ENCODE measurements at places on chromosomes 4 and X.

DNA sequence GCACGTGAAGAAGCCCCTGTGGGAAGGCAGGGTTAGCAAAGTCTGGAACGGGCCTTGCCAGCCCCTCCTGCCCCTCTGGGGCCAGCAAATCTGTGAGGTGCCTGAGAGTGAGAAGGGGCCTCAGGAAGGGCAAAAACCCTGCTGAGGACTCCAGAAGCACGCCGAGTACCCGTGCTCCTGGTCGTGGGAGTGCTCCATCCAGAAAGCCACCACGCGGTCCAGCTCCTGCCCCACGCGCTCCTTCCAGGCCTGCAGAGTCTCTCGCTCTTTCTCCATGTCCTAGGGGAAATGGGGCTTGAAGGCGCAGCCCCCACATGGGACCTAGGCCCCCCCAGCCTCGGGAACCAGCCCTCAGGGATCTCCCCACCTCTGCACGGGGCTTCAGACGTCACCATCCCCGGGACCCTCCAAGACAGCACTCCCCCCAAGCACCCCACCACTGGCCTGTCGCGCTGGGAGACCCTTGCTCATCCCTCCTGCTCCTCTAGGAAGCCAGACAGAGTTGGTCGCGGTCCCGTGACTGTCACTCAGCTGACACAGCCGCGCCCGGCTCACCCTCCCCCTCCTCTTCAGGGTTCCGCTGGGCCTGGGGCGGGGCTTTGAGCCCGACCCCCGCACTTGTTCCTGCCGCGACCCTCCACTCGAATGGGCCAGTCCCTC is at the start of gene RENBP:
TSS of gene RENBP (minus strand) at position 504 of the 660 bp plus-strand sequence. CDS start at position 471, 33 bp downstream.
- no peak for DNase-seq

GRCh38 chrX:74363914-74364313 is 57.4 kb upstream of the SLC16A2 start:
- no peak for DNase-seq

- no peak for DNase-seq
Measured at GRCh38 chrX:53447441-53447840, 13.3 kb upstream of the HSD17B10 start.

GRCh38 chrX:13179100-13179499 is 134.7 kb upstream of the FAM9C start:
- DNase-seq: no peak

DNA sequence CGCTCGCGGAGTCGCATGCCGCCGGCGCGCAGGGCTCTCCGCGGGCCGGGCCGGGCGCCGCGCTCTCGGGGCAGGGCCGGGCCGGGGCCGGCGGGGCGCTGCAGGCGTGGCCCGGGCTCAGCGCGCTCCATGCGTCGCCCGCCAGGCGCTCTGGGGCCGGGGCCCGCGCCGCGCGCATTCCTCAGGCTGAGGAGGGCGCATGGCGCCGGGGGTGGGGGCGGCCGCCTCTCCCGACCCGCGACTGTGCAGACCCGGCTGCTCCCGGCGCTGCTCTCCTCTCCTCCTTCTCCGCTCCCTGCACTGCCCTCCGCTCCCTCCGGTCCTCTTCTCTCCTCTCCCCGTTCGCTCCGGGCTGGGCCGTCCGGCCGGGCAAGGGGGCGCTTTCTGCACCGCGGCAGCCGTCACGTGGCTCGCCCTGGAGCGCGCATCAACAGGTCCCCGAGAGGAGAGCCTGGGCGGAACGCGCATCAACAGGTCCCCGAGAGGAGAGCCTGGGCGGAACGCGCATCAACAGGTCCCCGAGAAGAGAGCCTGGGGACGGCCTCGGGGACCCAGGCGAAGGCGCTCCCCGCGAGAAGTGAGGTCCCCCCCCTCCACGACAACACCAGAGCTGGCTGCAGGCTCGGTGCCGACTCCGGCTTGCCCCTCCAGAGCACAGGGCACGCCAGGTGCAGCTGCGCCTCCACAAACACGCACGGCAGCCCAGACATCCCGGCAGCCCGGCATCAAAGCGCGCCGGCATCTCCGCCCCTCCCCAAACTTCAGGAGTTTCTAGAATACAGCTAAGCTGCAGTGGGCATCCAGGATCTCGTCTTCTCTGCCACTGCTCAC is 12.9 kb downstream of the PPP2R3B start:
- DNase-seq: no peak

DNA sequence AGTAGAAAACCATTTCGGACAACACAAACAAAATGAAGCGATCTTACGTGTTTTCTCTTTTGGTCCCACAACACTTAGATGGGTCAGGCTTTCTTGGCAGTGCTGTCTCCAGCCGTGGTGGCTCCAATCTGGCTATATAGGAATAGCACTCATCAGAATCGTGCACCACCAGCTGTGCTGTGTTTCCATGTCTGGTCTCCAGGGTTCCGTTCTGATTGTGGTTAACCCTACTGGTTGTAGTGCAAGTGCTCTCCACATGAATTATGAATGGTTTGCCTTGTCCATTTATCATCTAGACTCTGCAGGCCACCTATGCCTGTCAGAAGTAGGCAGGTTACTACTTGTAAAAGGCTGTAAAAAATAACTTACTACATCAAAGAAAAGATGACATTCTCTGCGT is 536.3 kb downstream of the IQCM start:
- DNase-seq: no peak

DNA sequence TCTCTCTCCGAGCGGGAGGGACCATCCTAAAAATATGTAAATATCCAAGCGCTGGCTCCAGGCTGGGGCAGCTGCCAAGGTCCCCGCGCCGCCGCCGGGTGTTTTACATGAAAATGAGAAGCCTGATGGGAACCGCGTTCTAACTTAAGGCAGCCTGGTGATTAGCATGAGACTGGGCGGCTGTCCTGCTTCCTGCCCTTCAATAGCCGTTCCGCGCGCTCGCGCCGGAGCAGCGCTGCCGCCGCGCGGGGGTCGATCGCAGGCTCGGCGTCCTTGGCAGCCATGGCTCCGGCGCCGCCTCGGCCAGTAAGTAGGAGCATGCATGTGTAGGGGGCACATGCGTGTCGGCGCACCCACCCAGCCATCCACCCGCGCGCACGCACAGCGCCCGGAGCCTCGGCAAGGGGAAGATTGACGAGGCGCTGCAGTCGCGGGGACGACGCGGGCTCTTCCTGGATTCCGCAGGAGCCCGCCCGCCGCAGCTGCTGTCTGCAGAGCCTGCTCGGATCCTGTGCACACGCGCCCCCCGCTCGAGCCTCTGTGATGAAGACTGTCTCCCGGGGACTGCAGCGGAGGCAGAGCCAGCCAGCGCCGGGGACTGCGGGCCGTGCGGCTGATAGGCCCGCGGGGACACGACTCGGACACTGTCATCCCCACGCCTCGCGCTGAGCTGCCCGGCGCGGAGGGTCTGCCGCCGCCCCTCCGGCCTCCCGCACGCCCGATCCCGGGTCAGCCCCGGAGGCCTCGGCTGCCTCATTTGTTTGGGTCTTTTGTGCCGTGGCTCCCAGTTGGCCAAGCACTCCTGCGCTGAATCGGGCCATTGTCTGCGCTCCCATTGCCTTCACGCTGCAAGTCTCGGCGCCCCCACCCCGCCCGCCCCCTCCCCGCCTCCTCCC is 734 bp downstream of the STOX2 start:
- peak; percentile 22 for DNase-seq

- DNase-seq: no peak
Measured at GRCh38 chrX:8103655-8104054, 67.4 kb downstream of the VCX2 start.

DNA sequence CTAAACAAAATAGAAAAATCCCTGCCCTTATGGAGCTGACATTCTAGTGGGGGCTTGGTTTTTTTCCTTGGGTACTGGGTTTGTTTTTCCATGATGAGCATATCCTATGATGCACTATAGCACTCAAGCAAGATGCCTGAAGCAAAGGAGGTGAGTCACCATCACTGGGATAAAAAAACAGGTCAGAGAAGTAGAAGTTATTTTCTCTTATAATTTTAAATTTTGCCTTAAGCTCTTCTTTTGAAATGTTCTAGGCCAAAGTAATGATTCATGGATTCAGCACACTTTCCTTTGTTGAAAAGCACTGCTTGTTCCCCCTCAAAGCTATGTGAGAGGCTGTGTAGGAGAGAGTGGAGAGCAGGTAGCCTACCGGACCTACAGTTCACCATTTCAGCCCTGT is 15.2 kb upstream of the CXCL2 start:
- no peak for DNase-seq

GRCh38 chr4:56772134-56772533 is 49.4 kb downstream of the SPINK2 start:
- no peak for DNase-seq

GRCh38 chr4:93183576-93183975 is 645.0 kb upstream of the ATOH1 start:
- DNase-seq: no peak

- DNase-seq: no peak
Measured at GRCh38 chr4:7107166-7107905, 39.5 kb upstream of the GRPEL1 start.

DNA sequence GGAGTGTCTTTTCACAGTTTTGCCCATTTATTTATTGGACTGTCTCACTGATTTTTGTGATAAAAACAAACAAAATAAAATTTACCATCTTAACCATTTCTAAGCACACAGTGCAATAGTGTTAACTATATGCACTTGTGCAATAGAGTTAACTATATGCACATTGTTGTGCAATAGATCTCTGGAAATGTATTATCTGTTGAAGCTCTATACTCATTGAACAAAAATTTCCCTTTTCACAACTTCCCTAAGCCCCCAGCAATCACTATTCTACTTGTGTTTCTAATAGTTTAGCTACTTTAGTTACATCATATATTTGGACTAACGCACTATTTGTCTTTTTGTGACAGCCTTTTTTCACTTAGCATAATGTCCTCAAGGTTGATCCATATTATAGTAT is 59.7 kb upstream of the BEX4 start:
- DNase-seq: no peak

- peak; percentile 77 for DNase-seq
Measured at GRCh38 chrX:3713225-3713936, at the start of gene PRKX. Gene PRKX (minus strand): TSS chrX:3713649. CDS start chrX:3713253, 396 bp downstream.

GRCh38 chr4:72786401-72786990 is 217.5 kb upstream of the ADAMTS3 start:
- no peak for DNase-seq

DNA sequence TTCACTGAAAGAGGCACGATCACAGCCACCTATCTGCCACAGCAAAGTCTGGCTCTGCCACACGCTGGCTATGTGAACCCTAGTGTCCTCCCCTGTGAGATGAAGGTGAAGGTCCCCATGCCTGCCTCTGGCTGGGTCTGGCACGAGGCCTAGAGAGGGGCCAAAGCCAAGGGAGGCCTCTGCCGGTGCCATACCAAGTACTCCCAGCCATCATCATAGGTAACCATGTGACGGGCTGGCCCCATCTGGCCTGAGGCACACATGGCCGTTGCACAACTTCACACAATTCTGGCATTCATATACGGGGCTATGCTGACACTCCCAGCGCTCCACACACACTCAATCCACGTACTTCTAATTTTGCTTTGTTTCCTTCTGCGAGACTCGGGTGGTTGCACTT is 15.3 kb downstream of the NOP14 start:
- DNase-seq: no peak

- no peak for DNase-seq
Measured at GRCh38 chr4:158094413-158095134, 78.3 kb downstream of the GASK1B start.

GRCh38 chr4:52372747-52373146 is 286.4 kb downstream of the USP46 start:
- DNase-seq: no peak

GRCh38 chrX:39764441-39764914 is 333.3 kb downstream of the BCOR start:
- no peak for DNase-seq

DNA sequence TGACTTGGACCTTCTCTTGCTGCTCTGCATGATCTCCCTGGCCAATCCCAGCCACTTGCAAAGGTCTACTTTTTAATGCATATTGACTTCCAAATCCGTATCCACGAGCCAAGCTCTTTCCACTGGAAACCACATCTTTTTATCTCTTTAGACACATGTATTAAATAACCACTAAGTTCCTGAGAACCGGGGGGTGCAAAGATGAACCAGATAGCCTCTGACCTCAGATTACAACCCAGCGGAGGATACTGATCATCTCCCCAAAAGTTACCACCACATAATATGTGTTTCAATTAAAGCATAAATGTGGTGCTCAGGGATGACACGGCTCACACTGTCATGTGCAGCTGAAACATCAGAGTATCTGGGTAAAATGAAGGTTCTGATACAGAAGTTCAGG is 40.4 kb upstream of the FAM9B start:
- DNase-seq: no peak

DNA sequence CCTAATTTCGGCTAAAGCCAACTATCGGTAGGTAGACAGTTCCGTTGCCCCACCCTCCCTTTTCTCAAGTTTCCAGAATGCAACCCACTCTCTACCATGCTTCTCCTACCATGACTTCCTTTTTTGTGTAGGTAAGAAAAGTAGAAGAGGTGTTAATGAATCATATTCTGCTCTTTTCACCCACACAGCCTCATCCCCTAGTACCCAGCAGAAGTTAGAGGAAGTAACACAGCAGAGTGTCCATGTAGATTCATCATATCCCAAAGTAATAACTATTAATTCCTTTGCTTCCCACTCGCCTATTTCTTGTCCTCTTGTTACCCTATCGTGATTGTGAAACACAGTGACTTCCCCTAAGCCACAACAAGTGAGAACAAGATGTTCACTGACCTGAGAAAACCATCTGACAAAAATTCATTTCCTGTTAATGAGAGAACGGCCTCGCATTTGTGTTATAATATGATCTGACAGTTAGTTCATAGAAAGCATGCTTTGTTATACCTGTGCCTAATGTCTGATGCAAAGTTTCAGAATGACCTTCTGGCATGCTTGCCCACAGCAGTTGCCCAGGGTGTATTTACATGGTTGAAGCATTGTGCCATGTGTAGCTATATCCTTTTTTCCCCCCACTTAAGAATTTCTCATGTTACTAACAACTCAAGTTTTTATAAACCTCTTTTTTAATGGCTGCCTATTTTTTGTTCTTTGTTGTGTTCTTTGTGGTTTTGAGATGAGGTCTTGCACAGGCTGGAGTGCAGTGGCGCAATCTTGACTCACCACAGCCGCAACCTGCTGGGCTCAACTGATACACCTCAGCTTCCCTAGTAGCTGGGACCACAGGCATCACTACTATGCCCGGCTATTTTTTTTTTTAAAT is 185.6 kb downstream of the RAP1GDS1 start:
- no peak for DNase-seq

DNA sequence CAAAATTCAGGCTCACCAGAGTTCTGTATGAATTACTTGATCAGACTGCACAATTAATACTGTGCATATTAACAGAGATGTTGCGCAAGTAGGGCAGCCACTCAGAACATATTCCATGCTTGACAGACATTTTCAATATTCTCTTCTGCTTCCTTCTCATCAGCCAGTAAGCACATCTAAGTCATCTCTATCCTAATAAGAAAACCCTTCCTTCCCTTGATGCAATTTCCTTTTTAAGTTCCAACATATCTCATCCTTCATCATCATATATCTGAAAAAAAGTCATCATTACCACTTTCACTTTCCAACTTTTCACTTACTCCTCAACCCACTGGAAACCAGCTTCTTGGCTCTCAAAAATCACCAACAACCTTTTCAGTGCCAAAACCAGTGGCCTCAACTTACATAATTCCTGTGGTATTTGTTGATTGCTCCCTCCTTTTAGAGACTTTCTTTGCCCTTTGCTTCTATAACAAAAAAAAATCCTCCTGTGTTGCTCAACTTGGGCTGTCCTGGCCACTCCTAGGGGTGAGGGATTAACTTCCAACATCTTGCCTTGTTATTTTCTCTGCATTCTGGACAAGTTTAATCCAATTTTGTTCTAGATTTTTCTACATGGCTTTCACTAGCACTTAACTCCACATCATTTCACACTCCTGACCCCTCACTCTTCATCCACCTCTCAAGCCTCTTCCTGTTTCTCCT is 14.1 kb downstream of the MBNL3 start:
- no peak for DNase-seq

- peak; percentile 77 for DNase-seq
Measured at GRCh38 chr4:83114576-83114975, at the start of gene PLAC8. Gene PLAC8 (minus strand): TSS chr4:83114729. CDS start chr4:83107921, 6,808 bp downstream.
